Karpas-422 (cell line): ENCODE measurements at places on chromosomes 1 and 21. TPM values are rescaled to one million over a fixed set of nuclear protein-coding genes. Genes with fewer than 3 reads are reported as not detected.

DNA sequence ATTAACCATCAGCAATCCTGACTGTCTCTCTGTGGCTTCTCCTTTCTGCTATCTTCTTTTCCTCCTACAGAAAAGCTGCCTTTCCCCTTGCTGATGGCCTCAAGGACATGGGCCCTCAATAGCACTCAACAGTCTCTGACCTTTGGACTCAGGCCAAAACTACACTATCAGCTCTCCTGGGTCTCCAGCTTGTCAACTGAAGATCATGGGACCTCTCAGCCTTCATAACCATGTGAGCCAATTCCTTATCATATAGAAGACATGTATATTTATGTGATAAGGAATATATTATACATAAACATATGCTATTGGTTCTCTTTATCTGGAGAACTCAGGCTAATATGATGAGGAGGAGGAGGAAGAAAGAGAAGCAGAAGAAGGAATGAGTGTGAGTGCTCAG, 91.8 kb upstream of the GJB5 start:
- no peak for DNase-seq
- no peak overlapping the region for H3K4me3 ChIP-seq
- H3K27ac ChIP-seq: no peak overlapping the region
- no peaks in the 10 kb centered on the region for H3K36me3 ChIP-seq
- no peaks in the 10 kb centered on the region for H3K4me1 ChIP-seq

- no peak overlapping the region for H3K4me3 ChIP-seq
- H3K27me3 ChIP-seq: no peaks in the 10 kb centered on the region
- no peak for DNase-seq
- no peak overlapping the region for H3K27ac ChIP-seq
- no peaks in the 10 kb centered on the region for H3K4me1 ChIP-seq
Measured at GRCh38 chr1:30618335-30618747, 105.0 kb downstream of the MATN1 start.

DNA sequence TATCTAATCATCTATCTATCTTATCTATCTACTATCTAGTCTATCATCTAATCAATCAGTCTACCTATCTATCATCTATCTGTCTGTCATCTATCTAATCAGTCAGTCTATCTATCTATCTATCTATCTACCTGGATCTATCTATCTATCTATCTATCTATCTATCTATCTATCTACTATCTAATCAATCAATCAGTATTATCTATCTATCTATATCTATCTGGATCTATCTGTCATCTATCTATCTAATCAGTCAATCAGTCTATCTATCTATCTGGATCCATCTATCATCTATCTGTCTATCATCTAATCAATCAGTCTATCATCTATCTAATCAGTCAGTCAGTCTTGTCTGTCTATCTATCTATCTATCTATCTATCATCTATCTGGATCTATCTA, 26.9 kb upstream of the C1orf174 start:
- H3K36me3 ChIP-seq: no peaks in the 10 kb centered on the region
- no peak overlapping the region for H3K27ac ChIP-seq
- H3K4me1 ChIP-seq: peaks cover 9% of the 10 kb centered on the region
- H3K27me3 ChIP-seq: no peaks in the 10 kb centered on the region
- no peak for DNase-seq
- H3K4me3 ChIP-seq: no peak overlapping the region

DNA sequence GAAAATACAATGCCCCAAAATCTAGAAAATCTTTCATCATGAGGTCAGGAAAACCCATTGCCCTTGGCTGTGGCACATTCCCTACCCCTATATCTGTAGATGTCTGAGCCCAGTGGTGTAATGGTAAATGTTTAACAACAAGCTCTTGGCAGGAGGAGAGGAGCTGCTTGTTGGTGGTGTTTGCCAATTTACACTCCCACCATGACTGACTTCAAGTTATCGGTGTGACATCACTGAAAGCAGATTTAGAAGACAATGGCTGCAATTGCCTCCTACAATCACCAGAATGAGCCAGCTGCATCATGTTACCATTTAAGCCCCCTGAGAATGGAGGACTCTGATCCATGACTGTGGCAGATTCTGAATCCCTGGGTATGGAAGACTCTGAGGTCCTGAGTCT, 70.9 kb downstream of the SDC3 start:
- DNase-seq: no peak
- no peak overlapping the region for H3K27ac ChIP-seq
- no peaks in the 10 kb centered on the region for H3K27me3 ChIP-seq

Gene PROX1
- 0.25 and 0.41 TPM in 2 replicates for total RNA-seq

Gene ATXN7L2
- 3.5 and 5.7 TPM in 2 replicates for total RNA-seq

- no peak overlapping the region for H3K27ac ChIP-seq
- H3K27me3 ChIP-seq: no peaks in the 10 kb centered on the region
- H3K36me3 ChIP-seq: no peaks in the 10 kb centered on the region
- no peak overlapping the region for H3K4me3 ChIP-seq
Measured at GRCh38 chr1:235942979-235943575, 76.4 kb upstream of the LYST start.

DNA sequence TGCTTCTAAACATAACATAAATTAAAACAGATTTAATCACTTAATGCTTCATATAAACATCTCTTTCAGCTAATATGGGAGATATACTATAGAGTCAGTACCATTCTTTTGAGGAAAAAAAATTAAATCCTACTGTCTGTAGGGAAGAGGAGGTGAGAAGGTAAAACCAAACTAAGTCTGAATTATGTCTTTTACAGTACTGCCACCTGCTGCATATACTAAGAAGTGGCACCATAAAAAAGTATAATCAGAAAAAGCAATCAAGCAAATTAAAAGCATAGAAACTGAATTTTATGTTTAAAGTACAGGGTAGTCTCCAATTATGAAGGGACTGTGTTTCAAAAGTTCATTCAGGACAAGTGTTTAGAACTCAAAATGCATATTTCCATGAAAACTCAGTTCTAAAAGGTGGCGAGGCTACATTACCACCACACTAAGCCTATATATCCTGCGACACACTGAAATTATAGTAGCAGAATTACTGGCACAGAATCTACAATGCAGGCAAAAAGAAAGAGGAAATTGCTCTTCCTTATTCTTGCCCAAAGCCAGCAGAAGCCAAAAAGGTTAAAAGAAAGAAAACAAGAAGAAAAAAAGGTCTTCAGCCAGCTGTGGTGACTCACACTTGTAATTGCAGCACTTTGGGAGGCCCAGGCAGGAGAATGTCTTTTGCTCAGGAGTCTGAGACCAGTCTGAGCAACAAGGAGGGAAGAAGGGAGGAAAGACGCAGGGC, 9.0 kb downstream of the NSL1 start:
- peaks cover 50% of the 10 kb centered on the region for H3K36me3 ChIP-seq
- no peak overlapping the region for H3K27ac ChIP-seq
- H3K4me3 ChIP-seq: no peak overlapping the region
- peak; percentile 68 for DNase-seq
